ENCODE measurements at places on chromosomes 5 and 9.
A peak's percentile ranks its signal among the peaks of the same experiment; 100 is the strongest.

DNA sequence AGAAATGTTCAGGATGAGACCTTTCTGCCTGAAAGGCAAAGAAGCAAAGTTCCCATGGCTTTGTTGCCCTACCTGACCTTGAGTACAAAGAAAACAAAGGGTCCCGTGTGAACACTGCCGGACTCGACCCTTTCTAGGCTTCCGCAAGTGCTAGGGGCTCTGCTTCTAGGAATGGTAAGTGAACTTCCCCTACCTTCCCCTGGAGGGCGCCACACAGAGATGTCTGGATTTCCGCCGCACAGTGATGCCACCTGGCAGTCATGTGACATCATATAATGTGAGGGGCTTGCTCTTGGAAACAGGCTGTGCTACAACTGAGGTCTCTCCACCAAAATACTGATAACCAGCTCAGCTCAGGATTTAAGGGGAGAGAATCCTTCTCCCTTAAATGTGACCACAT is 56.6 kb downstream of the HSD17B3 start:
- DNase-seq = no peak

- DNase-seq = no peak
Measured at GRCh38 chr5:177519463-177520235, 2.9 kb upstream of the DDX41 start.

GRCh38 chr5:19179571-19179970 is 808.4 kb downstream of the CDH18 start:
- no peak for DNase-seq

DNA sequence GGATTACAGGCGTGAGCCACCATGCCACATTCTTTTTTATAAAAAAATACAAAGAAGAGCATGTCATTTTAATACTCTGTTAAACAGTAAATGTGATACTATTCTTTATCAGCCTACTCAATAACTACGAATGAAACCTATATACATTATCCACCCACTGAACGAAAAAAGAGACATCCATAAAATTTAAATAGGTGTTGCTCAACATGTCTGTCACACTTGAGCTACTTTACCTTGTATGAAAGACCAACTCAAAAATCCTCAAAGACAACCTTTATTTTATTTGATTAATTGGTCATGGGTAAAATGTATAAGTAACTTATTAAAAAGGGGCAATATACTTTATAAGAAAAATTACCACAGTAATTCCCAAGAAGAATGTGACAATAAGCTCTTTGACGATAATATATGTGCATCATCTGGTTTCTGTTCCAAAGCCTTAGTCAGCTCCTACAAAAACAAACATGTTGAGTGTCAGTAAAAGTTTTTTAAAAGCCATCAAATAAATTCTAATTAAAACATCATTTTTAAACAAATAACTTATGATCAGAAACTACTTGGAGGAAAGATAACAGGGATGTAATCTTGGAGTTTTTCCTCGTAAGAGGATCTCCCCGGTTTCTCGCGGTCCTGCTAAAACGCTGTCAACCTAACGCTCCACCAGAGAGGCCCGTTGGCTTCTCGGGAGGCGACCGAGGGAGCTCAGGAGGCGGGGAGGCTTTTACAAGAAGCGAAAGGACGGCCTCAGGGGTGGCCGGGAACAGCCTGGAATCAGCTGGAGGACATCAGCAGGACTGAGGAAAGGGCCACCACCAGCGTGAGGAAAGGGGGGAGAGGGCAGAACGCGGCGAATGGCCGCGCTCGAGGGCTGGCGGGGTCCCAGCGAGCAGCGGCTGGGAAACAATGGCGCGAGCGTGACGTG is 13.5 kb upstream of the ANKRD18B start:
- DNase-seq = peak; percentile 65

- no peak for DNase-seq
Measured at GRCh38 chr5:1078206-1078605, 33.7 kb downstream of the SLC12A7 start.

DNA sequence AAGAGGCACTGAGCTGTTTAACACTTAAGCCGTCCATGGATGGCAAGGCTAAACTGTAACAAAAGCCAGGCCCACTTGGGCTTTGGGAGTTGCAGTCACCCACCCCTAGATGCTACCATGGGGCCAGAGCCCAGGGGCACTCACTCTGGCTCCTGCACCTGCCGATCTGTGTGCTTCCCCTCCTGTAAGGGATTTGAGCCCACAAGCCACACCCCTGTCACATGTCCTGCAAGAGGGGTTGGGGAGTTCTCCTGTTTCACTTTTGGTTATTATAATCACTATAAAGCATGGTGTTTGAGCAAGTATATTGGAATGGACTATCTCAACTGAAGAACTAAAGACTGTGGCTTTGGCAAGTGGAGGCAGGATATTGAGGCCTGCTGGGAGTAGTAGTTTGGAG is 14.0 kb upstream of the GPR151 start:
- peak; percentile 64 for DNase-seq

DNA sequence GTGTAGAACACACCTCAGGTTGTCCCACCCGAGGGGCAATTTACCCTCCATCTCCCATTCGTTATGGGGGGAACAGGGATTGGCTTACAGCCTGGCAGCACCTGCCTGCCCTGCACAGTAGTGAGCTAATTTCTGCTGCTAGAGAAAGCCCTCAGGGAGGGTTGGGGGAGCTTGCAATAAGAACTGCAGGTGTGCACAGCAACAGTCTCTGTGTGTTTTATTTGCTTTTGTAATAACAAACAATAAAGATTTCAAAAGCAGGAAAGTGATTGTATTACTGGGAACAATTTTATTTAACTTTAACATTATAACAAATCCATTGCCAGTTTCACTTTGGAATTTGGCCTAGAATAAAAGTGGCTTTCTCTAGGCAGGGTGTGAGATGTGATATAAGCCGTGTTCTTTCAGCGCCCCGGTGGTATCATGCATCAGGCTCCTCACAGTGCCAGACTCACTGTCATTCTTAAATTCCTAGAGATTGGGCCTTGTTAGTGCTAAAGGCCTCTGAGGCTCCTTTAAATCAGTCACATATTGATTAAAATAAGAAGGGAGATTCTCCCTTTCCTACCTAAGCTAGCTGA is 81.1 kb downstream of the RMI1 start:
- DNase-seq = no peak
